ENCODE measurements at places on chromosomes 3 and 15. TPM values are rescaled to one million over a fixed set of nuclear protein-coding genes. Genes with fewer than 3 reads are reported as not detected.

DNA sequence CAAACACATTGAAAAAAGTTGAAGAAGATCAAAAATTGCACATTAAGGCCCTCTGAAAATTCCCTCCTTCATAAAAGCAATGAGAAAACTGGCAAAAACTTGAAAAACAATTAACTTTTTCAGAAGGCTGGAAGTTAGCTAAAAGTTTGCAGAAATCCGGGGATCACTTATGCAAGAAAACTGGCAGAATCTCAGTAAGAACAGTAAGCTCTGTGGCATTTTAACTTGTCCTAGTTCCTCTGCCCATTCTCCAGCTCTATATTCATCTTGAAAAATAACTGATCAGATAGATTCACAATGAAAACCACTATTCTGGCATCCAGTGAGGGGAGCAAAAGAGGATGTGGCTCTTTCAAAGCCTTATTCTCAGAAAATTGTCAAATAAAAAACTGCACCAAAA, 566.8 kb downstream of the NTRK3 start:
- no peaks in the 10 kb centered on the region for H3K4me1 ChIP-seq
- no peak overlapping the region for H3K4me3 ChIP-seq
- no peaks in the 10 kb centered on the region for H3K36me3 ChIP-seq
- DNase-seq = no peak
- H3K27ac ChIP-seq = no peak overlapping the region

GRCh38 chr3:46312991-46313390, 40.9 kb upstream of the CCR2 start:
- DNase-seq = no peak
- 0 out of 2 replicates have a peak, but pooled peaks cover 2% of the 10 kb centered on the region for H3K4me1 ChIP-seq
- H3K36me3 ChIP-seq = no peaks in the 10 kb centered on the region
- H3K27ac ChIP-seq = no peak overlapping the region

GRCh38 chr3:110754212-110754916, 317.3 kb upstream of the NECTIN3 start:
- H3K4me3 ChIP-seq = no peak overlapping the region
- H3K27me3 ChIP-seq = no peaks in the 10 kb centered on the region
- H3K36me3 ChIP-seq = no peaks in the 10 kb centered on the region
- DNase-seq = no peak

DNA sequence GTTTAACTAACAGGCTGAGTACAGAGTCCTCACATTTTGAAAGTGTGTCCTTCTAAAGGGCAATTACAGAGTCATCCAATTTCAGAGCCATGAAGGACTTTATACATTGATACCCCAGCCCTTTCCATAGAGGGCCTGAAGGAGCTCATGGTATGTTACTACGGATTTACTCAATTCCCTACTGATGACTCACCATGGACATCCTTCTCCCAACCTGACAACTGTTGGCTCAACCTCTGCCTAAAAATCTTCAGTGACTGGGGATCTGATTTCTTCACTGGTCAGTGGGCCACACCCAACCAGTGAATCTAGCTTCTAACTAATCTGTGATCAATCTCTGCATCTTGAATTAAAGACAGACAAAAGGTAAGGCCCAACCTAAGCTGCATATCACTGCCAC, 963.4 kb upstream of the CFAP20DC start:
- H3K27me3 ChIP-seq = no peaks in the 10 kb centered on the region
- H3K4me1 ChIP-seq = no peaks in the 10 kb centered on the region
- no peak overlapping the region for H3K27ac ChIP-seq

- H3K36me3 ChIP-seq = no peaks in the 10 kb centered on the region
- DNase-seq = no peak
- no peaks in the 10 kb centered on the region for H3K27me3 ChIP-seq
- no peaks in the 10 kb centered on the region for H3K4me1 ChIP-seq
Measured at GRCh38 chr3:194598771-194599557, 34.3 kb downstream of the TMEM44 start.

DNA sequence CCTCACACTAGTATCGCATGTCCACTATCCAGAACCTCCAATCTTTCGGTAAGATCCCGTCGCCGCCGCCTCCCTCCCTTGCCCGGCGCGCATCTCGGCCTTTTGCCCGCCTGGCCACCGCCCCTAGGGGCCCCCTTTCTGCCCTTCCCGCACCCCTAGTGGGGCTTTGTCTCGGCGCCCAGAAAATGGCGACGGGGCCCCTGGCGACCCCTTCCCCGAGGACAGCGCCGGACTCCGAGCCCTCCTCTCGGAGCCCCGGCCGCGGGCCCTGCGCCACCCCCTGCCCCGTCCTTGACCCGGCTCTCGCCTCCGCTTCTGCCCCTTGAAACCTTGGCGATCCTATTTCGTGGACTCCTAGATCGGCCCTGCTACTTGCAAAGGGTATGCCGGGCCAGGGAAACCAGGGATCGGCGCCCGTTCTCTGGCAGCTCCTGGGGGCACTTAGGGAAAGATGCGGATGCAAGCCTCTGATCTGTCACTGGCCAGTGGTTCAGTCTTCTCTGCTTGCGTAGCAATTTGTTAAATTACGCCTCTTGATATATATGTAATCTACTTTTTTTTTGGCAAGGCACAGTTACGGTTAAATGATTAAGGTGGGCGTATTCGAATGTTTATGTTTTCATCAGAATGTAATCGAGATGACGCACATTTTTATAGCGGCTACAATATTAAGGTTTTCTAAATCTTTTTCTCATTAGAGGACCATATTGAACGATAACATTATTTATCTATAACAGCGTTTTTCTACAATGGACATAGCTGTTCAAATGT, 603 bp downstream of the EIF1B start:
- H3K4me1 ChIP-seq = peaks cover 4% of the 10 kb centered on the region
- no peak for DNase-seq
- H3K27ac ChIP-seq = peak overlapping the region; percentile 94
- 0 out of 2 replicates have a peak, but pooled peaks cover 7% of the 10 kb centered on the region for H3K36me3 ChIP-seq
- peak overlapping the region; percentile 95 for H3K4me3 ChIP-seq
- no peaks in the 10 kb centered on the region for H3K27me3 ChIP-seq

- H3K4me1 ChIP-seq = no peaks in the 10 kb centered on the region
- no peak for DNase-seq
- no peak overlapping the region for H3K27ac ChIP-seq
- H3K4me3 ChIP-seq = no peak overlapping the region
- H3K36me3 ChIP-seq = no peaks in the 10 kb centered on the region
Measured at GRCh38 chr15:99536422-99537040, 29.3 kb upstream of the MEF2A start.

GRCh38 chr3:28916713-28917499, 364.0 kb upstream of the RBMS3 start:
- no peak overlapping the region for H3K27ac ChIP-seq
- no peaks in the 10 kb centered on the region for H3K27me3 ChIP-seq
- no peak overlapping the region for H3K4me3 ChIP-seq

Gene SERPINI2
- total RNA-seq = 0.25 TPM

Gene PRKCD
- 22.2 TPM for total RNA-seq

DNA sequence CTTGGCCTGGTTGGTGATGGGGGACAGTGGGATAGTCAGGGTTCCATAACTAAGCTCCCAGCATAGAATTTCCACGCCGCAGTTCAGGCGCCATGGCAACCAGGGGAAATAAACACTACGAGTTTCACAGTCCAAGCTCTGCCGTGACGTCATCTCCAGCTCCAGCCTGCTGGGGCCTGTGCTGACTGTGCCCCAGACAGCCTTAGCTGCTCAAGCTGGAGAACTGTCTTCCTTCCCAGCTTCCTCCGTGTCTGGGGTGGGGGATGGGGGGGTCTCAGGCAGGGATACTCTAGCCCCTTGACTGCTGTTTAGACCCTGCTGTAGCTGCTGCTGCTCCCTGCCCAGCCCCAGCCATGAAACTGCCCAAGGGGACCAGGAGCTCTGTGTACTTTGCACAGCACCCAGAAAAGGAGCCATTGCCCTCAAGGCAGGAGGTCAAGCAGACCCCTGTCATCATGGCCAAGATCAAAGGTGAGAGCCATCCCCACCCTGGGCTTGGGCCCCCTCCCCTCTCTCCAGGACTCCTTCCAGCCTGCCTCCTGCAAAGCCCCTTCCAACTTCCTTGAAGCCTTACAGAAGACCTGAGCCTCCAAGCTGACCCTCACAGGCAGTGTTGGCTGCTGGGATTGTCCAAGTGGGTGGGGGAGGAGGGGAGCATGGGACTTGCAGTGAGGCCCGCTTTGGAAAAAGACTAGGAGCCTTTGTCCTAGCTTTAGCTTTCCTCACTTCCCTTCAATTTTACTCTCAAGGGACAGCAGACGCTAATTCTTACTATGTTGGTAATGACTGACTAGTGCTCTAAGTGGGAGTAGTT, 11.4 kb upstream of the CSPG4 start:
- H3K4me1 ChIP-seq = no peaks in the 10 kb centered on the region
- H3K27ac ChIP-seq = no peak overlapping the region
- no peak overlapping the region for H3K4me3 ChIP-seq
- no peak for DNase-seq
- no peaks in the 10 kb centered on the region for H3K36me3 ChIP-seq

DNA sequence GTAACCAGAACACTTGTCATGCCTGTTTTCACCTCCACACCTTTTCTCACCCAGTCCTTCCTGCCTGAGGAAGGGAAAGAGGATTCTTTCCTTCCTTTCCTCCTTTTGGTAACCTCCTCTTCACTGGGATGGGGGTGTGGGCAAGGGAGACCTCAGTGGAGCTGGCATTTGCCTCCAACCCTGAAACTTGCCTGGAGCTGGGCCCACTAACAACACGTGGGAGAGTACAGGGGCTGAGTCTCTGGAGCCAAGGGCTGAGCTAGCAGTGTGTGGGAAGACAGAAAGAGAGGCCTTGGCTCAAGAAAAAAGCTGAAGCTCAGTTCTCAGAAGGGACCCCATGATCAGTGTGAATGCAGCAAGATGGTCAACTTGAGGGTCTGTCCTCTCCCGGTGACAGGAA, 86.6 kb upstream of the SLC6A11 start:
- no peaks in the 10 kb centered on the region for H3K36me3 ChIP-seq
- no peaks in the 10 kb centered on the region for H3K4me1 ChIP-seq

DNA sequence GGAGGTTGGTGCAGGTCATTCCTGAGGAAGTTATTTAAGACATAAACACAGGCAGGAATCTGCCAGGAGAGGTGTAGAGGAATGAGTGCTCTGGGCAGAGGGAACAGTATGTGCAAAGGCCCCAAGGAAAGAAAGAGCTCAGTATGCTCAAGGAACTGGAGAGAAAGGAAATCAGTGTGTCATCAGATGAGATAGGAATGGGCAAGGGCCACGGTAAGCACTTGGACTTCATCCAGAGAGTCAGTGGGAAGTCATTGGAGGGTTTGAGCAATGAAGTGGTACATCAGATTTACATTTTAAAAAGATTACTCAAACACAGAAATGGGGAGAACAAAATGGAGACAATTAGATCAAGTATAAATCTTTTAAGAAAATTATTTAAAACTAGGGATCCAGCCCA, 272.2 kb downstream of the ADAMTSL3 start:
- H3K27me3 ChIP-seq = no peaks in the 10 kb centered on the region
- H3K4me3 ChIP-seq = no peak overlapping the region
- no peaks in the 10 kb centered on the region for H3K4me1 ChIP-seq
- DNase-seq = no peak
- H3K27ac ChIP-seq = no peak overlapping the region

GRCh38 chr3:74693696-74694393, 79.4 kb upstream of the CNTN3 start:
- H3K4me1 ChIP-seq = no peaks in the 10 kb centered on the region
- no peaks in the 10 kb centered on the region for H3K36me3 ChIP-seq
- DNase-seq = no peak
- no peak overlapping the region for H3K4me3 ChIP-seq
- H3K27me3 ChIP-seq = no peaks in the 10 kb centered on the region

DNA sequence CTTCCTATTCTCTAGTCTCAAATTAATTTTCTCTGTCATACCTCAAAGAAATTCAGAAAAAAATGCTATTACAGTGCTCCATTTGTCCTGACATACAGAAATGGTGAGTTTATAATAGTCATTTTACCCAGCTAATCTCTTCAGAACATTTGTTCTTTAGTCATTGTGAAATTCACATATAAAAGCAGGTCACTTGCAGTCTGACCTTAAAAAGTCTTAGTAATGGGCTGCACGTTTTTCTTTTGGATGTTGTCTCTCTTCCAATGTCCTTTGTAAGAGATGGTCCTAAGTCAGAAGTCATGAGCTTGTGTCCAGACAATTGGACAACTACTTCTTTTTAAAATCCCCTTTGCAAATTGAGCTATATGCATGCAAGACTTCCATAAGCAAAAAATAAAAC, 17.0 kb upstream of the IL1RAP start:
- H3K27ac ChIP-seq = no peak overlapping the region
- H3K36me3 ChIP-seq = no peaks in the 10 kb centered on the region
- DNase-seq = no peak
- no peaks in the 10 kb centered on the region for H3K4me1 ChIP-seq
- no peaks in the 10 kb centered on the region for H3K27me3 ChIP-seq

DNA sequence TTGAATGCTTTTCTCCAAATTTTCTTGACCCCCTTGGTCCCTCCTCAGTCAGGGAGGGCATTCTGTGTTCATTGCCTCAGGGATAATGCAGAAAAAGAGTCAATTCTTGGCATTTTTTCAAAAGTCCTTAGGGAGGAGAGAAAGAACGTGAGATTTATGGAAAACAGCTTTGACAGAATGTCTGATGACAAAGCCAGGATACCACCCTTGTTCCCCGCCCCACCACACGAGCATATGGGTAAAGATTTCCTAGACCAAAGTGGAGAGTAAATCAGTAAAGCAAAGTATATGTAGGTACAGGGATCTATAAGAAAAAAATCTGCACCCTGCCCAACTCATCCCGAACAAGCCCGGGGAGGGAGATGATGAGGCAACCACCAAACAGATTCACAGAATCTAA, 11.2 kb downstream of the SRGAP3 start:
- H3K27ac ChIP-seq = no peak overlapping the region
- no peaks in the 10 kb centered on the region for H3K36me3 ChIP-seq
- no peak overlapping the region for H3K4me3 ChIP-seq
- no peaks in the 10 kb centered on the region for H3K4me1 ChIP-seq

Gene GRIP2
- total RNA-seq = 6.9 TPM

DNA sequence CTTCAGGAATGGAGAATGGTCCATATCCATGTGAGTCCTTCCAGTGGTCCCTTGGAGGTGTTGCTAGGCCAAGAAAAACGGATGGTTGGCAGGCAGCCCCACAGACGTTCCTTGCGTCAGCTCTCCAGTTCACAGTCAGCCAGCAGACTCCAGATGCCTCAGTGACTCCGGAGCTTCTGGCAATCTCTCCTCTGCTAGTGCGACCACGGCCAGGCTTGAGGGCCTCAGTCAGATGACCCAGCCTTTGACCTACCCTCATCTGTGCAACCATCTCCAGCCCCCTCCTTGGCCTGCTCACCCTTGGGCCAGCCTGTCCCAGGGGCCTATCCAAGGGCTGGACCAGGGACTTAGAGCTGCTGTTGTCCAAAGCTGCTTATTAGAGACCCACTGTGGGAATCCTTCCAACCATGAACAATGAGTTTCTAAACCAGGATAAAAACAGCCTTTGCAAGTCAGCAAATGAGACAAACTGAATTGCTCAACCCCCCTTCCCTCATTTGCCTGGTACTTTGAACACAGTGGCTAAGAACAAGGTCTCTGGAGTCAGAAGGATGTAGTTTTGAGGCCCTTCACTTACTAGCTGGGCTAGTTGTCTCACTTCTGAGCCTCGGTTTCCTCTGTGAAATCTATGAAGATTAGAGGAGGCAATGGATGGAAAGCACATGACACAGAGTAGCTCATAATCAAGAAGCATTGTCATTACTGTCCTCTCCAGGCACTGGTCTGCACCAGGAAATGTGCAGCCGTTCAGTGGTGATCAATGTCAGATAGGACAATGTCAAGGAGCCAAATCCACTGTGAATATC, 44.8 kb downstream of the ANP32A start:
- H3K4me3 ChIP-seq = no peak overlapping the region
- no peaks in the 10 kb centered on the region for H3K27me3 ChIP-seq
- no peak for DNase-seq
- H3K27ac ChIP-seq = no peak overlapping the region
- peaks cover 20% of the 10 kb centered on the region for H3K36me3 ChIP-seq

GRCh38 chr3:139909811-139910210, 25.2 kb upstream of the CLSTN2 start:
- H3K36me3 ChIP-seq = no peaks in the 10 kb centered on the region
- no peaks in the 10 kb centered on the region for H3K4me1 ChIP-seq
- no peak overlapping the region for H3K4me3 ChIP-seq
- no peak for DNase-seq
- no peaks in the 10 kb centered on the region for H3K27me3 ChIP-seq
